ENCODE measurements at places on chromosomes 12 and 14. TPM values are rescaled to one million over a fixed set of nuclear protein-coding genes. Genes with fewer than 3 reads are reported as not detected.

DIO2 gene
- 0.41 TPM for total RNA-seq

TAS2R10 gene
- 1.2 TPM for total RNA-seq

SOAT2 gene
- total RNA-seq: not detected

ST8SIA1 gene
- total RNA-seq: 64.7 TPM

HNF1A gene
- total RNA-seq: not detected

PLEKHG3 gene
- 43.4 TPM for total RNA-seq

GALNT8 gene
- total RNA-seq: 7.9 TPM

KCNJ8 gene
- 4.6 TPM for total RNA-seq

RFLNA gene
- total RNA-seq: 2.1 TPM

NFE2 gene
- not detected for total RNA-seq

RTRAF gene
- total RNA-seq: 309 TPM

CSAD gene
- 22.1 TPM for total RNA-seq

ATL1 gene
- 15.9 TPM for total RNA-seq

COL2A1 gene
- 386 TPM for total RNA-seq

C14orf39 gene
- 0.56 TPM for total RNA-seq

EIF2S3B gene
- 0.96 TPM for total RNA-seq

PZP gene
- total RNA-seq: not detected

KIF5A gene
- 16.9 TPM for total RNA-seq

C14orf93 gene
- total RNA-seq: 13.6 TPM

Measured in neural crest cell (in vitro differentiated cells).